ENCODE measurements at places on chromosomes 4 and X.
A peak's percentile ranks its signal among the peaks of the same experiment; 100 is the strongest.

DNA sequence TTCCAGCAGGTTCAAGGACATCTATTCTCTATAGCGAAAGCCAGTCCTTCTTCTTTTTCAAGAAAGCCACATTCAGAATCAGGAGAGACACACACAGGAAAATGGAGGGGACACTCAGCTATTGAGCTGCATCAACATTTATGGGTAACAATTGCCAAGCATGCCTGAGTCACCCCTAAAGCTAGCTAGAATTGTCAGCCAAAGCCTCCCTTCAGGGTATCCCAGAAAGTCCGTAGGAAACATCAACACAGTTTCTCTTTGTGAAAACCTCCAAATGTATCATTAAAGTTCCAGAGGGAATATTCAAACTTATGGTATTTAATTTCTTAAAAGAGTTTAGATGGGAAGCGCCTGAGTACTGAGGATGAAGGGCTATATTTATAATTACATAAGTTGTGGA, 331.1 kb upstream of the SLC7A11 start:
- DNase-seq: no peak

GRCh38 chrX:149939905-149940673, 1.8 kb upstream of the EOLA2 start:
- DNase-seq: peak; percentile 98

DNA sequence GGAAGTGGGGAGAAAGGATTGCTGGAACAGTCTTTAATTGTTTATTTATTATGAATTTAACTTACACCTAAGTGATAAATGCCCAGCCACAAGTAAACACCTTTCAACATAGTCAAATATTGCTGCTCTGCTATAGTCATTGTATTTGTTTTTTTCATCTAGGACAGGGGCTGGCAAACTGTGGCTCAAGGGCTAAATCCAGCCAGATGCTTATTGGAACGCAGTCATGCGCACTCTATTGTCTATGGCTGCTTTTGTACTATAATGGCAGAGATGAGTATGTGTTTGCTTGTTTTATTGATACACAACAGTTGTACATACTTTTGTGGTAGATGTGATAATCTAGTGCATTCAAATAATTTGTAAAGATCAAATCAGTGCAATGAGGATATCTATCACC, 95.3 kb downstream of the ZAR1 start:
- no peak for DNase-seq

DNA sequence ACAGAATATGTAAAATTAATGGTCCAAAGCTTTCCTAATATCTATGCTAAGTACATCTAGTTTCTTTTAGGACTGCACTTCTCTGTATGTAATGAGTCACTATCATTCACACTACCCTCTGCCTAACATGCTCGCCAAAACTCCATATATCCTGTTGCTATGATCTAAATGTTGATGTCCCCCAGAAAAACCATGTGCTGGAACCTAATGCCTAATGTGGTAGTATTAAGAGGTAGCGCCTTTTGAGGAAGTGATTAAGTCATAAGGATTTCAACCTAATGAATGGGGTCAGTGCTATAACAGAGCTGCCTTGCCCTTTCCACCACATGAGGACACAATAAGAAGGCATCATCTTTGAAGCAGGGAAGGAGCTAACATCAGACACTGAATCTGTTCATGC, 34.9 kb upstream of the NFKB1 start:
- no peak for DNase-seq

DNA sequence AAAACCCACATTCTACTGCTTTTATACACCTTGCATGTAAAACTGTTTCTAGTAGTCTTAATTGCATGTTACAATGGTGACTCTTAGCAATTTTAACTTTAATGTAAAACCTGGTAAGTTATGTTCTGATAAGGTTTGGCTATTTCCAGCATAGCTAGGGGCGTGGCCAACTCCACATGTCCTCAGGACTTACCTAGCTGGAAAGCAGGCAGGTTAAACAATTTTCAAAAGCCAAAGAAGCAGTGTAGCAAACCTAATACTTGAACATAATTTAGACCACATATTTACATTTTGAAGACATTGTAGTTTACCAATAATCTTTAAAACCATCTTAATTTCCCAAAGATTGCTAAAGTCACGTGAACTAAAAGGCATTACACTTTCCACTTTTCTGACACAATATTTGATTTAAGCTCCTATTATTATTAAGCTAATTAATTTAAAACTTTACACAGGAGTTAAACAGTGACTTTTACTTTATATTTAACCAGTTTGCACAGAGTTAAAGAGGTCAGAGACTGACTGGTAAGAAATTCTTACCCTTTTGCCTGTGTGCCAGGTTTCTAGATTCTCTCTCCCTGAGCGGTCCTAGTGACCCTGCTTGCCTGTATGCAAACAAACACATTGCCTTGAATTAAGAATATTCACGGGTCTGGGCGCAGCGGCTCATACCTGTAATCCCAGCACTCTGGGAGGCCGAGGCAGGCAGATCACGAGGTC, 88.2 kb downstream of the GLUD2 start:
- no peak for DNase-seq

GRCh38 chr4:2814627-2815270, 21.9 kb downstream of the SH3BP2 start:
- DNase-seq: no peak

DNA sequence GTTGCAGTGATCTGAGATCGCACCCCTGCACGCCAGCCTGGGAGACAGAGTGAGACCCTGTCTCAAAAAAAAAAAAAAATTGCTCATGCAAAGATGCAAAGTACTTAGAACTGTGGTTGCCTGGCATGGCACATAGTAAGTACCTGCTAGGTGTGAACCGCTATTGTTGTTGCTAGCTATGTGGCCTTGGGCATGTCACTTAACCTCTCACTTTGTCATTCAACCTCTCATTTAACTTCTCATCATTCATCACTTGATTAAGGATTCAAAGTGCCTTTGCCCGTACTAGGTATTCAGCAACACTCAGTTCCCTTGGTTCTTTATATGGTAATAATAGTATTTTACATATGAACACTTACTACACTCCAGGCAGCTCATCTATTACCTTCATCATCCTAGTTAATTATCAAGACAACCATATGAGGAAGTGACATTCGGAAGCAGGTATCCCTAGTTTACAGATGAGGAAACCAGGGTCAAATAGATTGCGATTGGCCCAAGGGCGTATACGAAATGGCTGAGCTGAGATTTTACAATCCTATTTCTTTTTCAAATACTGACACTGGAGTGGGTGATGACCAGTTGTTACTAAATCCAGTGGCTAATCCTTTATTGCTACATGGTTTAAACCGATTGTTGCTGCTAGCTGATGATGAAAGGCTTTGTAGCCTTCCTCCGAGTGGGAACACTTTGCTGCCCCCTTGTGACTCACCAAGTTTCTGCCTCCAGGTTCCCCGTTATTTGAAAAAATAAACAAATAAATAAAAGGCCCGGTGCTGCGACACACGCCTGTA, 28.8 kb upstream of the SOWAHD start:
- DNase-seq: no peak

- no peak for DNase-seq
Measured at GRCh38 chrX:19956923-19957322, 33.9 kb downstream of the BCLAF3 start.

- no peak for DNase-seq
Measured at GRCh38 chr4:150890246-150890645, 124.8 kb downstream of the LRBA start.

DNA sequence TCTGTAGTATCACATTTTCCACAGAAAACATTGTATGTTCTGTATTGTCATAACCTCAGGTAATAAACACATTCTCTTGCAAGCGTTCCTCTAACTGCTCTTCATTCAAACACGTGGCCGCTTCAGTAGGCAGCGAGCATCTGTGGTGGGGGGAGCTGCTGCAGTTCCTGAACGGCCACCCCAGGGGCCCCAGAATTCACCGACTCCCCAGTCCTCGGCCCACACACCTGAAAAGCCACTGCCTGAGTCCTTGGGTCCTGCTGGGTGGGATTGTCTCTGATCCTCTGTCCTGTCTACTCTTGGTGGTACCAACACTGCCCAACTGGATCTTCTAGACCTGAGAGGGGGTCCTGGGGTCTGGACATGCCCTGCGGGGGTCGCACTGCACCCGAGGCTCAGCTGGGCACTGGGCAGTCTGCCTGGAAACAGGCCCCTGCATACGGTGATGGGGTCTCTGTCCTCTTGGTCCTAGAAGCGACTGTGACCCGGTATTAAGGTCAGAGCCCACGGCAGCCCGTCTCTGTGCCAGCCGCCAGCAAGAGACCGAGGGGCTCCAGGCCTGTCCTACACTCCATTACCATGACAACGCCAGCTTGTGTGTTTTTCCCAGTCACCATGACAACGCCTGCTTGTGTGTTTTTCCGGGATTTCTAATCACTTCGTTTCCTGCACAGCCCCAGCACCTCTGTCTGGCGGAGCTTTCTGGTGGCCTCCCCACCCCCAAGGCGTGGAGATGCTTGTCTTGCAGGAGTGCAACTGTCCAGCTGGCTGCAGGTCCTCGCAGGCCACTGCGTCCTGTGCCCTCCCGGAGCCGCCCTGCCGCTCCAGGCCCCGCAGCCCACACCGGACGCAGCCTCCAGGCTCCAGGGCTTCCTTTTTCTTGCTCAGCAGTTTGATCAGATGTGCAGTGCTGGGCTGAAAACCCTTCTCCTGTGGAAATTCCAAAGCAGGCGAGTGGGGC, 16.0 kb downstream of the CTBP1 start:
- DNase-seq: no peak

DNA sequence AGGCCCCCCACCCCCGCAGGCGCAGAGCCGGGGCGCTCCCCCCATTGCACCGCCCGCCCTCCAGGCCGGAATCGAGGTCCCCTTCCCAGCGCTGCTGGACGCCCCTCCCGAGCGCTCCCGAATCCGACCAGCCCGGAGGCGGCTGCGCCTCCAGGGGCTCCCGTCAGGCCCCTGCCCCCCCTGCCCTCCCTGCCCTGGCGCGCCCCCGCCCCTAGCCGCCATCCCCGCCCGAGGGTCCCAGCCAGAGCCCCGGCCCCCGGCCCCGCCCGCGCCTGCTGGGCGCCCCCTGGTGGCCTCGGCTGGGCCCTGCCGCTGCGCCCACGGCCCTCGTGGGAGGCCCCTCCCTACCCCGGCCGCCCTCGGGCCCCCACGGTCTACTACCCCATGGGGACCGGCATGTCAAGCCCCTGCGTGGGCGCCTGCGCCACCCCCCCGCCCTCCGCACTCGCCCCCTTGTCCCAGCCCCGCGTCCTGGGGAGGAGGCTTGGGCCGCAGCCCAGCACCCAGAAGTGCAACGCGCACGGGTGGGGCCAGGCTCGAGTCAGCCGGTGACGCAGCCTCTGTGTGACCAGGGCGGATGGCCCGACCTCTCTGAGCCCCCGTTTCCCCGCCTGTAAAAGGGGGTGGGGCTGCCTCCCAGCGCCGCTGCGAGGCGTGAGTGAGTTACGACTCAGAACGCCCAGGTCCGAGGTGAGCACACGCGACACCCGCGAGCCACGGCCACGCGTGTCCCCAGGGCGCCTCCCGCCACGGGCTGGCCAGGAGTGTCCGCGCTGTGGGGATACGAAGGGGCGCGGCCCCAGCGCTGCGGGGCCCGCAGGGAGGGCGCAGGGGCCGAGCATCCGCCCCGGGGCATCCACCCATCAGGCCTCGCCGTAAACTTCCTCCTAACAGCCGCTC, 104.9 kb downstream of the FAM53A start:
- DNase-seq: no peak

DNA sequence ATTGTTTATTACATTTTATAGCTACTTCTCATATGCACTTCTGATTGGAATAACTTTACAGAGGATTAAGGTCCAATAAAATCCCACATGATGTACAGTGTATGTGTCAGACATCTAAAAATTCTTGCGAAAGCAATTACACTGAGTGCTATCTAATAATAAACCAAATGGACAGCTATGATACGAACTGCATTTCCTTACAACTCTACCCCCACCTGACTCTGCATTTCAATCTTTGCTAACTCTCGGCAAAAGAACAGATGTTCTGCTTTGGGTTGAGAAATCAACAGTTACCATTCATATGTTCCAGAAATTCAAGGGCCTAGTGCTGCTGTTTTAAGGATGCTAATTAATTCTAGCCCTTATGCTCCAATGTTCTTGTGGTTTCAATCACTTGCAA, 287.9 kb upstream of the NOCT start:
- no peak for DNase-seq

- DNase-seq: no peak
Measured at GRCh38 chr4:1988327-1988724, 20.4 kb downstream of the NELFA start.

DNA sequence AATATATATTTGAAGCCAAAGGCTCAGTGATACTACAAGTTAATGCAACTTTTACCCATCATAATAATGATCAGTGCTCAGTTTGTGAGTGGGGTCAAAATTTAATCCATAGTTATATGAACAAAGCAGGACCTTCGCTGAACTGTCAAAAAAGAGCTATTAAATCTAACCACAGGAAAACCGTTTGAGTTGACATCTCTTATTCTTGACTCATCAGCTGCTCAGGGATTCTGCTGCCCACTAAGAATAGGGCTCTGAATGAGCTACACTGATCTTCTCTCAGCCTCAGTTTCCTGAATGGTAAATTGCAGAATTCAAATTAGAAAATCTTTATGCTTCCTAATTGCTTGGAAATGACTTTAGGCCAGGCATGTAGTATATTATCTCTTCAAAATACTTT, 44.9 kb upstream of the NAP1L5 start:
- no peak for DNase-seq

DNA sequence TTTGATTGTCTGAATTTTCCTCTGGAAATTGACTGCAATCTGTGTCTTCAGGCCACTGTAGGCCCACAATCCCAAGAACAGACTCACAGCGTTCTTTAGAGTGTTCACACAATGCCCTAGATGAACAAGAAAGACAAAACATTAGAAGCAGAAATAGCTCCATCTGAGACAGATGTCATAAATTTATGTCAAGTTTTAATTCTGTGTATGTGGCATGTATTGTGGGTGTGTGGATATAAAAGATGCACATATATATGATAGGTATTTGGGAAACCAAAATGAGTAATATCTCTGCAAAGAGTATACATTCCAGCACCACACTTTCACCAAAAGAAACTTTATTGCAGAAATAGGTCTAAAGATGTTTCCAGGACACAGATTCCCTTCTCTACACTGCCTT, 176.1 kb downstream of the CORIN start:
- DNase-seq: no peak

GRCh38 chrX:16771483-16772398, 14.5 kb upstream of the TXLNG start:
- DNase-seq: no peak

DNA sequence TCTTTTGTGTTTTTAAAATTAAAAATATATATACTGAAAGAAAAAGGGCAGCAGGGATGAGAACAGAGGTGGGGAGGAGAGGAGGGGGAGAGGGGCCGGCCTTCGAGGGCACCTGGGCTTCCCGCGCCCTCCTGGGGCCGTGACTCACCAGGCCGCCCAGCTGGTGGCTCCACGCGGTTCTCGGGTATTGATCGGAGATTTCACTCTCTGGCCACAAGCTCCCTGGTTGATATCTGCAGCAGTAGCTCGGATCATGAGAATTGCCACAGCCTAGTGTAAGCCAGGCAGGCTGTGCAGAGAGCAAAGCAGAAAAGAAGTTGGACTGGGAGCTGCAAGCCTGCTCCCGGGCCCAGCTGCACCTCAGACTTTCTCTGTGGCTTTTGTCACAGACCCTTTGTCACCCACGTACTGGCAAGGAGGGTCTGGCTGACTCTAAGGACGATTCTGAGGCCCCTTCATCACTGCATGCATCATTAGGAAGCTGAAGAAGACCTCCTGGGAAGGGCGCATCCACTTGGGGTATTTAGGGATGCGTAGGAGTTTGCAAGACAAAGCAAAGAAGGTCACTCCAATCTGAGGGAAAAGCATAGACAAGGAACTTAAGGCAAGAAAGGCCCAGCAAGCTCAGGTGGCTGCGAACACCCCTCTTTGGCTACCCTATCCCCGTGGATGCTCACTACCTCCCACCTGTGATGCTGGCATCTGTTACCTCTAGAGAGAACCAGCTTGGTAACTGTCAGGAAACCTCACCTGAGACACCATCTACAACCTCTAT, 71.7 kb downstream of the CPZ start:
- no peak for DNase-seq
